ENCODE measurements at places on chromosomes 12 and 14.
A peak's percentile ranks its signal among the peaks of the same experiment; 100 is the strongest.

DNA sequence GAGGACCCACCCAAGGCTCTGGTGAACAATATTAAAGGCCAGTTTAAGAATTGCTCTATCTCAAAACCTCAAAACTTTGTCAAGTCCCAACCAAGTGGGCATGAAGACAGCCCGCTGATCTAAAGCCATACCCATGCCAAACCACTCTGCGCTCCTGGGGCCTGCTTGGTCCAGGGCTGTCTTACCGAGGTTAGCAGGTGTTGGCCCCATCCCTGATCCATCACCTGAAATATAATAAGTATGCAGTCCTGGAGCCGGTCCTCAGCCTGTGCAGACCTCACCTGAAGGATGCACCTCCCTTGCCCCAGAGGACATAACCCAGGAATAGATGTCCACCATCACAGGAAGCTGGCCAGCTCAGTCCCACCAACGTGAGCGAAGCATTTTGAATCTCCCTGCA lies 198.3 kb upstream of the FKBP4 start:
- no peak for DNase-seq

- DNase-seq, result no peak
Measured at GRCh38 chr14:32006263-32007110, 70.6 kb upstream of the ARHGAP5 start.

DNA sequence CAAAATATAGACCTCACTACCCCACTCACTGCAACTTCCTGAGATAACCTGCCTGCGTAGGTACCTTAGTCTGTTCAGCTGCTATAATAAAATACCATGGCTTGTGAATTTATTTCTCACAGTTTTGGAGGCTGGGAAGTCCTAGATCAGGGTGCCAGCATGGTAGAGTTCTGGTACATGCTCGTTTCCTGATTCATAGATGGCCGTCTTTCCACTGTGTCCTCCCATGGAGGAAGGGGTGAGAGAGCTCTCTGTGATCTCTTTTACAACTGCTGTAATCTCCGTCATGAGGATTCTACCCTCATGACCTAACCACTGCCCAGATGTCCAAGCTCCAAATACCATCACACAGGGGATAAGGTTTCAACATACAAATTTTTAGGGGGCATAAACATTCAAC lies 49.7 kb downstream of the KCNA1 start:
- DNase-seq, result no peak

- DNase-seq, result no peak
Measured at GRCh38 chr12:101703487-101703886, 6.0 kb downstream of the CHPT1 start.

- DNase-seq, result peak; percentile 52
Measured at GRCh38 chr14:24430682-24431568, 1.2 kb downstream of the KHNYN start.

DNA sequence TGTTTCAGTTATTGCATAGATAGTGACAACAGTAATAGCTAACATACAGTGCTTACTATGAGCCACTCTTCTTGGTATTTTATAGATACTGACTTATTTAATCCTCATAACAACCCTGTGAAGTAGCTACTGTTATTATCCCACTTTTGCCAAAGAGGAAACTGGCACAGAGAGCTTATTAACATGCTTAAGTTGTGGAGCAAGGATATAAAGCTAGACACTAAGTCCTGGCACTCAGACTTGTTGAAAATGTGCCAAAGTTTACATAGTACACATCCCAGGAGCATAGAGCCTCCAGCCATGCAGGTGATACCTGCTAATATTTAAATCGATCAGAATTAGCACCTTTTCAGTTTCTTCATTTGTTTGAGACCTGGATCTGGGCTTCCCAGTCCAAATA lies 41.8 kb downstream of the VEZT start:
- no peak for DNase-seq

Measured in GM18507 (cell line).